ENCODE measurements at places on chromosomes 4 and X. TPM values are rescaled to one million over a fixed set of nuclear protein-coding genes. Genes with fewer than 3 reads are reported as not detected.

Gene PGAM4
- total RNA-seq: not detected

Gene S100G
- not detected for total RNA-seq

Gene AIFM1
- 14.8 TPM for total RNA-seq

Gene MAGEA2
- total RNA-seq: not detected

Gene CHRDL1
- 13.0 TPM for total RNA-seq

Gene CCKAR
- total RNA-seq: 1.0 TPM

Gene ZDHHC15
- 2.3 TPM for total RNA-seq

Gene FABP2
- total RNA-seq: not detected

DNA sequence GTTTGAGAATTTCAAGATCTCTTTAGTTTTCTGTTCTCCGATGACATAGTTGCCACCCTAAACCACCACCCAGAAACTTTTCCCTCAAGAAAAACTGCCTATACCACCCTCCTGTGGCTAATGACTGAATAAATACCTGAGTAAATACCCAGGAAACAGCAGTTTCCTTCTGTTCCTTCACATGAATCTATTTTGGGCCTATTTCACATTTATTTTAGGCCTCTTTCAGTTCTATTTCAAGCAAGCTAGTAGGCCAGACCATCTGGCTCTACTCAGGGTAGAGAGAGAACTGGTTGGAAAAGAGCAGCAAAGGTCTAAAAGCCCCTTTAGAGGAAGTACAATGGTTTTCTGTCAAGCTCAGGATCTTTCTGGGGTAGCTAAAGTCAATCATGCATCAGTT is 23.4 kb downstream of the ARHGEF9 start:
- H3K27me3 ChIP-seq: no peaks in the 10 kb centered on the region
- no peak overlapping the region for H3K27ac ChIP-seq
- DNase-seq: no peak
- H3K36me3 ChIP-seq: no peaks in the 10 kb centered on the region
- H3K4me1 ChIP-seq: no peaks in the 10 kb centered on the region

GRCh38 chr4:40739347-40739746 is 10.4 kb upstream of the NSUN7 start:
- H3K27ac ChIP-seq: no peak overlapping the region
- H3K36me3 ChIP-seq: no peaks in the 10 kb centered on the region
- no peaks in the 10 kb centered on the region for H3K27me3 ChIP-seq
- H3K4me1 ChIP-seq: no peaks in the 10 kb centered on the region
- no peak for DNase-seq

DNA sequence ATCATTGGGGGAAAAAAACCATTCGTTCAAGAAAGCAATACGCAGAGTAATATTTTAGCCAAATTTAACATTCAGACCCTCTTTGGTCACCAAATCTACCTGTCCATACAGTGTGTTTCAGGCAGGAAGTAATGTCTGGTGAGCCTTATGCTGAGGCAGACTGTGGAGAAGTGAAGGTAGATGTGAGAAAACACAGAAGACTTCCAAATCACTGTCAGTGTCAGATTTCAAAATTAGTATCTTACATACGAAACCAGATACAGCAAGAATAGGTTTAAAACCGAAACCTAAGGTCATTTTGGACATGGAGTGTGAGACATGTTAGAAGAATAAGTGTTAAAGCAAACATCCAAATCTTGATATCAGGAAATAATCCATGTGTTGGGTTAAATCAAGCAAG is 664.5 kb upstream of the HTR2C start:
- no peak for DNase-seq
- H3K27me3 ChIP-seq: no peaks in the 10 kb centered on the region
- H3K27ac ChIP-seq: no peak overlapping the region
- H3K36me3 ChIP-seq: no peaks in the 10 kb centered on the region
- no peak overlapping the region for H3K4me3 ChIP-seq
- H3K4me1 ChIP-seq: no peaks in the 10 kb centered on the region

GRCh38 chr4:143700046-143700415 is 444 bp downstream of the FREM3 start:
- no peaks in the 10 kb centered on the region for H3K36me3 ChIP-seq
- peak; percentile 12 for DNase-seq
- H3K4me3 ChIP-seq: no peak overlapping the region
- H3K4me1 ChIP-seq: peaks cover 17% of the 10 kb centered on the region

GRCh38 chr4:38944440-38944839 is 76.8 kb downstream of the FAM114A1 start:
- H3K27ac ChIP-seq: no peak overlapping the region
- no peaks in the 10 kb centered on the region for H3K4me1 ChIP-seq
- H3K4me3 ChIP-seq: no peak overlapping the region
- no peak for DNase-seq
- peaks cover 7% of the 10 kb centered on the region for H3K36me3 ChIP-seq

- H3K27me3 ChIP-seq: no peaks in the 10 kb centered on the region
- H3K27ac ChIP-seq: no peak overlapping the region
- DNase-seq: no peak
- H3K4me1 ChIP-seq: no peaks in the 10 kb centered on the region
These were observed 559.6 kb upstream of the AMOT start for GRCh38 chrX:113400193-113400704.

DNA sequence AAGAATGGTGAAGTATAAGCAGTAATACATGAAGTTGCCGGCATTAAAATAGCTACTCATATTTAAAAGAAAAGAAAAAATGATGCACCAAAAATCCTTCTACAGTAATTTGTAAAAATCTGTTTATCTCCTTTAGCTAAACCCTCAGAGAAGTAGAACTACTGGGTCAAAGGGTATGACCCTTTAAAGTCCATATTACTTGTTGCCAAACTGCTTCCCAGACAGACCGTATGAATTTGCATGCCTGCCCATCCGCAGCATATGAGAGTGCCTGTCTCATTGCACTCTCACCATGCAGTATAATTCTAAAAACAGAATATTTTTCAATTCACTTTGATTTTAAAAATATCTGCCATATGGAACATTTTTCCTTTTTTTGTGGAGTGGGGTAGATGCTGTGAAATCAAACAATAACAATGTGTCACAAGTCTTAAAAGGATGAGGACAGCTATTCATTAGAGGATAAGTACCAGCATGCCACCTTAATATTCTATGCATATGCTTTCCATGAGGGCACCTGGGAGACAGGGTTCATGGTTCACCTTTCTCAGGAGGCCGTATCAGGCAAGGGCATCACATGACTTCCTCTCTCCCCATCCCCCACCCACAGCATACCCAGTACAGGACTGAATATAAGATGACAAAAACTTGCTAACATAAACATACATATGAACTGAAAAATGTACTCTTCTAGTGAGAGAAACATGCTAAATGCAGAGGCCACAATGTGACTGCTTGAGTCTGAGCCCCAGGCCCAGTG is 17.8 kb downstream of the ZDHHC9 start:
- H3K4me1 ChIP-seq: no peaks in the 10 kb centered on the region
- no peaks in the 10 kb centered on the region for H3K36me3 ChIP-seq
- H3K27ac ChIP-seq: no peak overlapping the region
- H3K4me3 ChIP-seq: no peak overlapping the region

GRCh38 chr4:43835869-43836268 is 612.7 kb downstream of the KCTD8 start:
- no peak overlapping the region for H3K4me3 ChIP-seq
- no peaks in the 10 kb centered on the region for H3K27me3 ChIP-seq
- no peaks in the 10 kb centered on the region for H3K4me1 ChIP-seq

DNA sequence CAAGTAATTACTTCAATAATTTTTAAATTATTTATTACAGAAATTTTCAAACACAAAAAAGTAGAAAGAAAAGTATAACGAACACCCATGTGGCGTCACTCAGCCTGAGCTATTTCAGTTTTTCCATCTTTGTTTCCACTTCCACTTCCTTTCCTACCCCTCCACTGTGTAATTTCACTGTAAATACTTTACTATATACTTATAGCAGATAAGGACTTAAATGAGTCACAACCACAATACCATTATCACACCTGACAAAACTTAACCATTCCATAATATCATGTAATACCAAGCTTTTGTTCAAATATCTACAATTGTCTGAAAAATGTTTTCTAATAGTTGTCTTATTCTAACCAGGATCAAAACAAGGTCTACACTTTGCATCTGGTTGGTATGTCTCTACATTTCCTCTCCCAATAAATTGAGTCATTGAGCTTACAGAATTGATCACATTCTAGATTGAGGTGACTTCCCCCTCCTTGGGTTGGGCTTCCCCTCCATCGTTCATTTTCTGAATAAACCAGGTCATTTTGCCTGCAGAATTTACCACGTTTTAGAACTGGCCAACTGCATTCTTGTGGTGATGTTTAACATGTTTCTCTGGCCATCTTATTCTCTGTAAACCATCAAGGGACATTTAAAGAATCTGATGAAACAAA is 48.7 kb downstream of the ATP10D start:
- H3K27me3 ChIP-seq: no peaks in the 10 kb centered on the region
- H3K27ac ChIP-seq: no peak overlapping the region
- no peak for DNase-seq
- H3K4me3 ChIP-seq: no peak overlapping the region
- H3K36me3 ChIP-seq: no peaks in the 10 kb centered on the region

DNA sequence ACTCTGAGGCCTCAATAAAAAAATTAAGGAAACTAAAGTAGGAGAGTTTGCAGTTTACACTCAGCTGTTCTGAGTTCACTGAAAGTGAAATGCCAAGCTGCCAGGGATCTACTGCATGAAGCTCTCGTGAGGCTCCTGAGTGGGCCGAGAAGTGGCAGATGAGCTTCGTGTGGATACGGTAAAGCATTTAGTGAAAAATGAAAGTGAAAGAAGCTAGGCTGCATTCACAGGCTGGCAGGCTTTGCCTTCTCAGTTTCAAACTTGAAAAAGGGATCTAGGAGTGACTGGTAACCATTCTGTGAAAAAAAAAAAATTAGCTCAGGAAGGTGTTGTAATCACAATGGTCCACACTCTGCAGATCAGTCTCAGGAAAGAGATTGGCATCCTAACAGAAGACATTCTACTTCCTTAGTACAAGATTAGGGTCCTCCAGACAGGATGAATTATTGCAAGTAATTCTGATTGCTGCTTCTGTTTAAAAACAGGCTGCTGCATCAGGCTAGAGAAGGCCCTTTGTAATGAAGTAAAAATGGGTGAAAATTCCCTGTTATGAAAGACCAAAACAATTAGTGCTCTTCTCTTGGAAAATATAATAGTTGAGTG is 679.9 kb downstream of the RPA4 start:
- no peaks in the 10 kb centered on the region for H3K27me3 ChIP-seq
- no peaks in the 10 kb centered on the region for H3K36me3 ChIP-seq
- H3K4me3 ChIP-seq: no peak overlapping the region
- H3K27ac ChIP-seq: no peak overlapping the region
- no peak for DNase-seq

- DNase-seq: no peak
- no peaks in the 10 kb centered on the region for H3K36me3 ChIP-seq
- H3K4me3 ChIP-seq: no peak overlapping the region
- no peaks in the 10 kb centered on the region for H3K4me1 ChIP-seq
- no peak overlapping the region for H3K27ac ChIP-seq
These were observed 28.1 kb downstream of the DDIT4L start for GRCh38 chr4:100162027-100162685.

- no peaks in the 10 kb centered on the region for H3K36me3 ChIP-seq
- peak; percentile 81 for DNase-seq
- H3K4me1 ChIP-seq: no peaks in the 10 kb centered on the region
- no peak overlapping the region for H3K27ac ChIP-seq
- H3K4me3 ChIP-seq: no peak overlapping the region
These were observed 22.8 kb upstream of the PDE6B start for GRCh38 chr4:602559-602942.

DNA sequence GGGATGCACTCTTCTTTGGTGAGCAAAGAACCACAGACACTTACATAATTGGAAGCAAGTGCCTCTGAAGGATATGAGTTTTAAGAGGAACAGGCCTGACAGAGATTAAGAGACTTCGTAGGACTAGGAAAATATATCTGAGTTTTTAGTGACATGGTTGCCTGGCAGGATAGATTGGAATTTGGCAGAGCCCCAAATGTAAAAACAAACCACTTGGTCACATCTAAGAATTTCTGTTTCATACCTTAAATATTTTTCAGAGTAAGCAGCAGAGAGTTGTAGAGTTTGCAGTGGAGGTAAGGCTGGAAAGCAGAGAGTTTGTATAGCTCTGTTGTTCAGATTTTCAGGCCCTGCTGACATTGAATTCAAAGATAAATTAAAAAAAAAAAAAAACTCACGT is 150.1 kb upstream of the MAGEB2 start:
- no peaks in the 10 kb centered on the region for H3K36me3 ChIP-seq
- H3K27me3 ChIP-seq: no peaks in the 10 kb centered on the region
- H3K4me1 ChIP-seq: no peaks in the 10 kb centered on the region
- H3K4me3 ChIP-seq: no peak overlapping the region

GRCh38 chr4:153058671-153059060 is 122.5 kb downstream of the FHDC1 start:
- no peak for DNase-seq
- H3K27ac ChIP-seq: no peak overlapping the region
- no peaks in the 10 kb centered on the region for H3K36me3 ChIP-seq
- H3K4me1 ChIP-seq: no peaks in the 10 kb centered on the region
- no peaks in the 10 kb centered on the region for H3K27me3 ChIP-seq
- H3K4me3 ChIP-seq: no peak overlapping the region

DNA sequence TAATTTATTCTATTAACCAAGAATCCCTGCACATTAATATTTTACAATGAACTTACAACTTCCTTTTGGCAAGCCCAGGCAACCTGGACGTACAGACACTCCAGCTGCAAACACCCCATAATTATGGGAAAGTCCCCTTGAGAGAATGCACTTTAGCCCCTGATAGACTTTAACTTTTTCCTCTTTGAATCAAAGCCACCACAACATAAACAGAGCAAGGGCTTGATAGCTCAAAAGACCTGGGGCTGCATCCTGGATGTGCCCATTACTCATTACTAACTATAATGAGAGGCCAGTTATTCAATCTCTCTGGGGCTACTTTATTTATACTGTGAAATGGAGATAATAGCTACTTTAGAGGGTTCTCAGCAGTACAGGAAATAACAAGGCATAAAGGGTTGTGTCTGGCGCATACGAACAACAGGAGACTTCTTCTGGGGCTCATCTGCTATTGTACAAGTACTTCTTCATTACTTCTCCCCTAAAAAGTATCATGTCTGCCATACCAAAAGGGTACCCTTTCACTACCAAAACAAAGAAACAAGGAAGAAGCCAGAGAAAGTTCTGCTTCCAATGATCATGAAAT is 54.9 kb downstream of the CASK start:
- H3K36me3 ChIP-seq: no peaks in the 10 kb centered on the region
- H3K4me1 ChIP-seq: peaks cover 18% of the 10 kb centered on the region
- H3K27me3 ChIP-seq: no peaks in the 10 kb centered on the region
- no peak for DNase-seq
- no peak overlapping the region for H3K4me3 ChIP-seq
- H3K27ac ChIP-seq: no peak overlapping the region

- no peaks in the 10 kb centered on the region for H3K27me3 ChIP-seq
- no peak overlapping the region for H3K4me3 ChIP-seq
- H3K36me3 ChIP-seq: no peaks in the 10 kb centered on the region
- H3K4me1 ChIP-seq: no peaks in the 10 kb centered on the region
- H3K27ac ChIP-seq: no peak overlapping the region
These were observed 42.0 kb upstream of the FBXW7 start for GRCh38 chr4:152577708-152578396.

- no peaks in the 10 kb centered on the region for H3K27me3 ChIP-seq
- H3K4me1 ChIP-seq: peaks cover 5% of the 10 kb centered on the region
- H3K4me3 ChIP-seq: no peak overlapping the region
These were observed 130.3 kb downstream of the GUCY2F start for GRCh38 chrX:109351557-109351956.

- no peaks in the 10 kb centered on the region for H3K36me3 ChIP-seq
- H3K4me3 ChIP-seq: no peak overlapping the region
These were observed 52.3 kb downstream of the USP9X start for GRCh38 chrX:41137589-41137988.
